ENCODE measurements at places on chromosomes 2 and 18.

- DNase-seq = no peak
Measured at GRCh38 chr2:31922542-31923408, 88.0 kb downstream of the MEMO1 start.

DNA sequence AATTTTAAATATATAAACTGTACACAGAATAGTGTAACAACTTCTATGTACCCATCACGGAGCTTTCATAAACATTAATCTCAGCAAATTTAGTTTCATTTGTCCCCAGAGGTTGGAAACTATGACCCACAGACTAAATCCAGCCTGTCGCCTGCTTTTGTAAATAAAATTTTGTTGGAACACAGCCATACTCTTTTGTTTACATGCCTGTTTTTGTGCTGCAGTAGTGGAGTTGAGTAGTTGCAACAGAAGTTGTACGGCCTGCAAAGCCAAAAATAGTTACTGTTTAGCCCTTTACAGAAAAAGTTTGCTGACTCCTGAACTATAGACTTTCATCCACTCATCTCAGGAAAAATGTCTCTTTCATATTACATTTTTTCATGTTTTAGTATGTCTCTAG, 39.8 kb downstream of the RBM45 start:
- peak; percentile 60 for DNase-seq

DNA sequence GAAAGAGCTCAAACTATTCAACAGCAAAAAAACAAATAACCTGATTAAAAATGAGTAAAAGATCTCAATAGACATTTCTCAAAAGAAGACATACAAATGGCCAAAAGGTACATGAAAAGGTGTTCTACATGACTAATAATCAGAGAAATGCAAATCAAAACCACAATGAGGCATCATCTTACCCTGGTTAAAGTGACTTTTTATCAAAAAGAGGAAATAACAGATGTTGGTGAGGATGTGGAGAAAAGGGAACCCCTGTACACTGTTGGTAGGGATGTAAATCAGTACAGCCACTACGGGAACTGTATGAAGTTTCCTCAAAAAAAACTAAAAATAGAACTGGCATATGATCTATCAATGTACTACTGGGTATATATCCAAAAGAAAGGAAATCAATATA, 39.8 kb upstream of the TMEM163 start:
- DNase-seq = no peak

- DNase-seq = no peak
Measured at GRCh38 chr2:217451666-217452065, 551.1 kb downstream of the TNS1 start.

DNA sequence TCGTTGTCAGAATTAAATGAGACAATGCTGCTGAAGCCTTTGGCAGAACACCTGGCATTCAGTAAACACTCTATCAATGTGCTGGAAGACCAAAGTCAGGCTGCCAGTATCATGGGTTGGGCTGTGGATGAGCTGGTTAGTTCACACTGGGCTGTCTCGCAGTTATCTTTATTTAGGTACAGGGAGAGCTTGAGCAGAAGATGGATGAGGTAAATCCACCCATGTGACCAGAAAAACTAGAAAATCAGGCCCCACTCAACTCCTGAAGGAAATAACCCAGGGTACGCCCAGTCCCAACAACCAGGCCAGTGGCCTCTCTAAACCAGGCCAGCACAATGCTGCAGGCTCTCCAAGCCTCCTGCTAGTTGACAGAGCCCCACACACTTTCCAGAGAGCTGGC, 330.3 kb downstream of the TNS1 start:
- no peak for DNase-seq

DNA sequence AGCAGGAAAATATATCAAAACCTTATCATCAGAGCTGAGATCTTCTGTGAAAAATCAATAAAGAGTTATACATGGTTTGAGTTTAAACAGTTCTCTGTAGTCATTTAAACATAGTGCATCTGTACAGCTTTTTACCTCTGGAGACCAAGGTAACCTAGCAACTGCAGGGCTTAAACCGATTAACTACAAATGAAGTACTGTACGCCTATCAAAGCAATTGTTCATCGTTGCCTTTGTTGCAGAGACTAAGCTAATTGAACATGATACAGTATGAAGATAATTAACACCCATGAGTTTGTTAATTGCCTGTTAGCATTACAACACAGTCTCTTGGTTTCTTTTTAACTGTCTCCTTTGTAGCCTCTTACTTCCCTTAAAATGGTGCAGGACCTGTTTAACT, 147.9 kb downstream of the LNPK start:
- peak; percentile 32 for DNase-seq

DNA sequence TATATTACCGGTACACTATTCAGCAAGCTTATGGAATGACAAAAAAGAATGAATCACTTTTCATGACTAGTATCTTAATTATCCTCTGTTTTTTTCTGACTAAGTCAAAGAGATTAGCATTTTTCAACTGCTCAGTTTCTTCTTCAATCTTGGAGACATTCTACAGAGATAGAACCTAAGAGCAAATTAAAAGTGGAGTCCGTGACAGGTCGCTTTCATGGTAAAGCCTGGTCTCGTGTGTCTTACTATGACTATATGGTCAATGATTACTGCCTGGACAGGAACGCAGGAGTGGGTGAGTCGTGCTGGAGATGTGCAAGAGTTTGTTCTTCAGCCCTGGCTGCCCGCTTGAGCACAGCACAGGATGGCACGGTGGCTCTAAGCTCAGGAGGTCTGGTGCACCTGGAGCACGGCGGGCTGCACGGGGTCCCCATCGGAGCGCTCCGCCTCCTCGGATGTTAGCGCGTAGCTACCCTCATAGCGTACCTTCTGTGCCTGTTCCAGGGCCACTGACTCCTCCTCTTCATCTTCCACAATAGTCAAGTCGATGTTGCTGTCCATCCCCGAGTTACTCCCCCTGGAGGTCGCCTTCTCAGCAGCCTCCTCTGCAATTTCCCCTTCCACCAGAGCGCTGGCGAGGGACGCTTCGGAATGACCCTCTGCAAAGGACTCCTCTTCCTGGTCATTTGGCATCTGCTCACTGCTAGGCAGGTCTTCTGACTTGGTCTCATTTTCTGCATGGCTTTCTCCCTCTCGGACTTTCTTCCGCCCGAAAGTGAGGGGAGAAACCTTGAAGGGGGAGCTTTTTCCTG, 11.1 kb downstream of the CAVIN2 start:
- DNase-seq = no peak

GRCh38 chr2:43080571-43081021, 145.8 kb downstream of the ZFP36L2 start:
- DNase-seq = no peak

GRCh38 chr18:12741351-12741750, 38.5 kb downstream of the PSMG2 start:
- no peak for DNase-seq

DNA sequence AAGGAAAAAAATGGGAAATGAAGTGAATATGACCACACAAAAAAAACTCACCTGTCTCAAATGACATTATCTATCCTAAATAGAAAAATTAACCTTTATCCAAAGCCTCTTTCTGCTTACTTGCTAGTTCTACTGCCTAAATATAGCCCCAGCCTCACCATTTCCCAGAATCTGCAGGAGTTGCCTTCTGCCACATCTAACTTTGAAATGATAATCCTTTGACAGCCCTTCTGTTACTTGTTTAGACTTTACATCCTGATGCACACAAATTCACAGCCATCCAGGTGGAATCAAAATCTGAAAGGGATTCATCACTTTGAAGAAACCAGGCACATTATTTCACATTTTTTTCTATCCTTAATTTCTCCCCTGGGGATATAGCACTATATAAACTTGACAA, 1356.2 kb upstream of the NXPH2 start:
- DNase-seq = no peak

- no peak for DNase-seq
Measured at GRCh38 chr18:9720327-9720726, 12.2 kb downstream of the RAB31 start.

DNA sequence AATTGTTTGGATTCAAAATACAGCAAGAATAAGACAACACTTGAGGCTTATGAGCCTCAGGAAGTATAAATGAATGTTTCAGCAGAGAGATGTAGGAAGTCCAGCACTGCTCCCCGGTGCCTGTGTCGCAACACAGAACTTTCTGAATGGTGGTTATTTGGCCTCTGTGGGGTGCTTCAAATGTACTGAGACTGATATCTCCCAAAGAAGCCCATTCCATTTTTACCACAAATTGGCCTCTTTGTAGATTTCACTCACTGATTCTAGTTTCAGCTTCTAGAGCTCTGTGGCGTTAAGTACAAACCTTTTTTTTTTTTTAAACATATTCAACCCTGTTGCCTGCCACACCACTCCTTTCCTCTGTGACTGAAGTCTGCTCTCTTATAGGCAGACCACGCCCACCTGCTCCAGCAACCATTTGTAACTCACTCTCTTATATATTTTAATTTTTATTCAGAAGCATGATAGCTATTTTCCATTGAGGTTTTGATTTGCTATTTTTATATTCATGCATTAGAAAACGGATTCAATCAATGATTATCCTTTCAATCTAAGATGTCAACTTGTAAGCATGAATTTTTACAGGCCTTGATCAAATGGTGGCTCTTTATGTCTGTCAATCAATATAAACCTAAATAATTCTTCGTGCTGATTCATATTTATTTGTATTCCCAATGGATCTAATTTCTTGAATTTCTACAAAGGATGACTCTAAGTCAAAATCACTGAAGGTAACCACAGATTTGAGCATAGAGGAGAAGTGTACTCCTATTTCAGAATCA, 277.1 kb upstream of the CCDC68 start:
- no peak for DNase-seq

DNA sequence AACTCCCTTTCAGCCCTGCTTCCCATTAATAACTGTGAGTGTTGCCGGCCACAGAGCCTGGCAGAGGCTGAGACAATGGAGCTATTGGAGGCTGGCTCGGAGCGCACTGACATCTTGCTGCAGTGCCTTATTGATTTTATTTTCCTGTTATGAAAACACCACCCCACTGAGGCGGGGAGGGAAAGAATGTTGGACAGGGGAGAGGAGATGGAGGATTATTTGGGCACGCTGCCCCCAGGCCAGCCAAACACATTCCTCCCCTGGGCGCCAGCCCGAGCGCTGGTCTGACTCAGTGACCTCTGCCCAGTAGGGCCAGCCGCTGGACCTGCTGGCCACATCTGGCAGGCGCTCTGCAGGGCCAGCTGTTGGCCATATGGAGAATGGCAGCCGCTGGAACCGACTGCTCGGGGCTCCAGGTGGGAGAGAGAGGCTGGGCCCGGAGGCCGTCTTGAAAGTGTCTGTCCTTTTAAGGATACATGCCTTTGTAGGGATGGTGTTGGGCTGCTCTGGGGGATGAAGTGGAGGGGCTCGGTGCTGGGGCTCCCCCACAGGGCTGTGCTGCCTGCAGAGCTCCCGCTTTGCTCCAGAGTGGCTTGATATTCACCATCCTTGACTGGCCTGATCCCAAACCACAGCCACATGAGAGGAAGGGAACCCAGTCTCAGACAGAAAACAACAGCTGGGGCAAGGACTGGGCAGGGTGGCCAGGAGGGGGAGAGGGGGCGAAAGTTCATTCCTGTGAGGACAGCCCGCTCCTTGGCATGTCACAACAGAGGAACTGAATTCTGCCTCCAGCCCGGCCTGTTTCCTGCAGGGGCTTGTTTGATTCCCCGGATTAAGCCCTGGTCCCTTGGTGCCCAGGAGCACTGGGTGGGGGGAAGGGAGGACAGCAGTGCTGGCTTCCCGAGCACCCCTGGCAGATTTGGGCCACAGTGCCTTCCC, 179.0 kb downstream of the KLHL29 start:
- no peak for DNase-seq

DNA sequence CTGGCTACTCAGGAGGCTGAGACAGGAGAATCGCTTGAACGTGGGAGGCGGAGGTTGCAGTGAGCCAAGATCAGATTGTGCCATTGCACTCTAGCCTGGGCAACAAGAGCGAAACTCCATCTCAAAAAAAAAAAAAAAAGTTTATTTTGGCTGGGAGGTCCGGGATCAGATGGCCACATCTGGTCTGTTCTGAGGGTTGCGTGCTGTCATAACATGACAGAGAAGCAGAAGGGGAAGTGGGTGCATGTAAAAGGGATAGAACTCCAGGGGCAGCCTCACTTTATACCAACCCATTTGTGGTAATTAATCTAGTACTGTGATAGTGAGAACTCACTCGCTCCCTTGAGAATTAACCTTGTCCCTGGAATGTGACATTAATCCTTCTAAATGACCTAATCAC, 101.2 kb downstream of the PTPN4 start:
- DNase-seq = no peak

DNA sequence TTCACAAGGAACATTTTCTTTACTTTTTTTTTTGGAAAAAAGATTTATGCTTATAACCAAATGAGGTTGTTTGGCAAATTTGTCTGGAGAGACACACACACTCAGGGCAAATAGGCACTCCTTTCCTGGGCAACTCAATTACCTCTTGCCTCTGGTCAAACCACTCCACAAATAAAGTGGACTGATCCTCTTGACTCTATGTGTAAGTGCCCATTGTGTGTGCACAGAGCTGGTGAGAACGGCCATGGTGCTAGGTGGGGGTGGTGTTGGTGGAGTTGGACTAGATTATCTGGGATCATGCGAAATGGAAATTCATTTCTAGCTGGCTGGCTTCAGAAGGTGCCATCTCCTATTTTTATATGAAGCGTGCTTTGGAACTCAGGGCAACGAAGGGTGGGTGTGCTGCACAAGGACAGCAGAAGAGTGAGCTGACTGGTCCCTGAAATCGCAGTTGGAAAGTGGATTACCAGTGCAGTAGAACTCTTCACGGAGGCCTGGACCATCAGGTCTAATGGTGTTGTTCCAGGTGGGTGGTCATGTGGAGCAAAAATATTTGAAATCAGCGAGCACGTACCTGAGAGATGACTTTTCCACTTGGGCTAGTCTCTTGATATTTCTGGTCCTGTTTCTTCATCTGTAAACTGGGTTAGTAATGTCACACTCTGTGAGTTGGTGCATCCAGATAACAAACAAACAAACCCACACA, 149.9 kb downstream of the RPIA start:
- DNase-seq = no peak

DNA sequence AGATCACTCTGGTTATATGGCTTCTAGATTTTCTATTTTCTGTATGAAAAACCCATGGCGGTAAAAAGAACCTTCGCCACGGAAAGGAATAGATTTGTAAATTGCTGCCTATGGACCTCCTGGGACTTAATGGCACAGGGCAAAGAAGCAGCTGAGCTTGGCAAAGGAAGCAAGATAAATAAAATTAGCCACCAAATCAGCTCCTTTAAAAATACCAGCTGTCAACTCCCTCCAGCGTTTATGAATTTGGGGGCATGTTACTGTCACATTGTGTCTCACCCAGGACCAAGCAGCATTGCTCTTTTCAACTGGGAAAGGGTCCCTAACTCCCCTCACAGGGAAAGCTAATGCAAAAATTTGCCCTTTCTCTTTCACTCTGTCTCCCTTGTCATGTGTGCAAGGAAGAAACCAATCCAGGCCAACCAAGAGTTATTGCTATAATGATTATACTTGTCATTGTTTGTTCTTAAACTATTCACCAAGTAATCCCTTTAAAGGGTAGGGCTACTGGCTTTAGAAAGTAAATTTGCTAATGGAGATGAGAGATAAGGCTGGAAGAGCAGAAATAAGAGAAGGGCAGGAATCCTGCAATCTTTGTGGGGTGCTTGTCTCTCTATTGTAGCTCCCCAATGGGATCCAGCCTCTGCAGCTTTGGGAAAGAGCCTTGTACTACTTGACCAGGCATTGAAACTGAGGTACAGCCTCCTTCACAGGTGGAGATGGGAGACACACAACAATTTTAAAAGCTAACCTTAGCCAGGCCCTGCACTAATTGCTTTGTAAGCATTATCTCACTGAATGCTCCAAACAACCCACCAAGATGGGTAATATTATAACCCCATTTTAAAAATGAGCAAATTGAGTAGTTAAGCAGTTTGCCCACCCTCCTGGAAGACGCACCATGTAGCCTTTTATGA, 119.1 kb upstream of the KLF7 start:
- peak; percentile 60 for DNase-seq
